ENCODE measurements at places on chromosomes 7 and 10.
A peak's percentile ranks its signal among the peaks of the same experiment; 100 is the strongest.

DNA sequence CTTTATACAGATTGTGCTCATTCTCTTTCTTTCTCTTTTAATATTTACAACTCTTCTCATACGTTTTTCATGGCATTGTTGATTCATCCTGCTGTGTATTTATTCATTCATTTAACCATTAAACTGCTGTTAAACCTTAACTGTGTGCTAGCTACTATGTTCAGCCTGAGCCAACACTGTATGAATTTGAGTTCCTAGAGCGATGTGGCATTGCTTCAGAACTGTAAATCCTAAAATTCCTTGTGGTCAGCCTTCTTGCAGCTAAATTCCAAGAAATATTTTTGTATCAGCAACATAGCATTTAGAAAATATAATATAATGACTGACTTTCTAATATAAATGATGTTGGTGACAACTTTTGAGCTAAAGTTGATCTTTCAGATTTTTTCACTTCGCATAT, 184.7 kb upstream of the FZD1 start:
- DNase-seq, result no peak

DNA sequence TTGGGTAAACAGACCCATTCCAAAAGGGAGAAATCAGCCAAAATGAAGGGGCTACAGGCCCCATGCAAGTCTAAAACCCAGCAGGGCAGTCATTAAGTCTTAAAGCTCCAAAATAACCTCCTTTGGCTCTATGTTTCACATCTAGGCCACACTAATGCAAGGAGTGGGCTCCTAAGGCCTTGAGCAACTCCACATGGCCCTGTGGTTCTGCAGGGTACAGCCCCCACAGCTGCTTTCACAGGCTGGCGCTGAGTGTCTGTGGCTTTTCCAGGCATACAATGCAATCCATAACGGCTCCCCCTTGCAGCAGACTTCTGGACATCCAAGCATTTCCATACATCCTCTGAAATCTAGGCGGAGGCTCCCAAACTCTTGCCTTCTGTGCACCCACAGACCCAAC, 9.0 kb downstream of the TMEM243 start:
- DNase-seq, result no peak

GRCh38 chr7:103387242-103387641, 39.8 kb downstream of the PSMC2 start:
- DNase-seq, result no peak

DNA sequence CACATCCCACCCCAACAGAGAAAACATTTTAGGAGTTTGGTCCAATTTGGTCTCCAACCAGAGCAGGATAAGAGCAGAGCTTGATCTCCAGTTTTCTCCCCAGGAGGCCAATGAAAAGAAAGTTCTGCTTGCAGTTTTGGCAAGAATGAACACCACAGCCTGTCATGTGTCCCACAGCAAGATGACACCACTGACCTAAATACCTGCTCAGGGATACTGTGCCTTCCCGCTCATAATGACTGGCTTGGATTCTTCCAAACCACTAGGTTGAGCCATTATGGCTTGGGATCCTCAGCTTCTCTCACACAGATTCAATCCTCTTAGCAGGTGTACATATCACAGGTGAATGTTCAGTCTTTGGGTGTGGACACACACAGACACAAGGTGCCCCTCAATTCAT, 53.3 kb downstream of the C10orf90 start:
- DNase-seq, result no peak

DNA sequence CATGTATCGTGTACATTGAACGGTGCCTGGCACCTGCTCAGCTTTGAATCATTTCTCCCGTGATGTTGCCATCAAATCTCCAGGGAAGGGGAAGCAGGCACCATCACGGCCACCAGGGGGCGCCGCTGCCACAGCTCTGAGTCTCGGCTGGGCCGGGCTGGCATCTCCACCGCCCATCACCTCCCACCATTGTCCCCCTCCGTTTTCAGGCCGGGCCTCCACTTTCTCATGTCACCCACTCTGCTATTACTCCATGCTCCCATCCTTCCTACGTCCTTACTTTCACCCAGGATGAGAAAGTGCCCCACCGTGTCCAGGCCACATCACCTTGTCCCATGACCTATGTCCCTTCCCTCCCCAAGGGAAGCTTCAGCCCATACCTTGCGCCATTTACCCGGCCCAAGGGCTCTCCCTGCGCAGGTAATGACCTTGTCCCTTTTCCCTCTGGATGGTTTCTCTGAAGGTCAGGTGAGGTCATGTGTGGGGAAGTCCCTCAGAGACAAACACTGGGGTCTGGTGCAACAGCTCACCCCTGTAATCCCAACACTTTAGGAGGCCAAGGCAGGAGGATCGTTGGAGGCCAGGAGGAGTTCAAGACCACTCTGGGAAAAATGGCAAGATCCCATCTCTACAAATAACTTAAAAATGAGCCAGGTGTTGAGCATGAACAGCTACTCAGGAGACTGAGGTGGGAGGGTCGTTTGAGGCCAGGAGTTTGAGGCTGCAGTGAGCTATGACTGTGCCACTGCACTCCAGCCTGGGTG, 31.8 kb upstream of the OCM2 start:
- DNase-seq, result peak; percentile 90

- DNase-seq, result no peak
Observed at GRCh38 chr7:14158111-14158510, 168.6 kb upstream of the ETV1 start.

DNA sequence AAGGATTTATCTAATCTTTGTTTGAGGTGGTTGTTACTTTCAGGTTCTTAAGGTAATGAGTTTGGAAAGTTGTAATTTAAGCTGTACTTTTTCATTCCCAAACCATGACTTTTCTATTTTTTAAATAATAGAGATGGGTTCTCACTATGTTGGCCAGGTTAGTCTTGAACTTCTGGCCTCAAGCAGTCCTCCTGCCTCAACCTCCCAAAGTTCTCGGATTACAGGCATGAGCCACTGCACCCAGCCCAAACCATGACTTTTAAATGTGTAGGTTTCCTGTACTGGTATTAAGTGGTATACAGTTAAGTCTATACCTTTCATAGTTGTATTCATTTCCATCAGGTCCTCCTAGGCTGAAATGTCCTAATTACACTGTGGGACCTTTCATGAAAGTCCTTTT, 10.4 kb downstream of the INPP5F start:
- no peak for DNase-seq

DNA sequence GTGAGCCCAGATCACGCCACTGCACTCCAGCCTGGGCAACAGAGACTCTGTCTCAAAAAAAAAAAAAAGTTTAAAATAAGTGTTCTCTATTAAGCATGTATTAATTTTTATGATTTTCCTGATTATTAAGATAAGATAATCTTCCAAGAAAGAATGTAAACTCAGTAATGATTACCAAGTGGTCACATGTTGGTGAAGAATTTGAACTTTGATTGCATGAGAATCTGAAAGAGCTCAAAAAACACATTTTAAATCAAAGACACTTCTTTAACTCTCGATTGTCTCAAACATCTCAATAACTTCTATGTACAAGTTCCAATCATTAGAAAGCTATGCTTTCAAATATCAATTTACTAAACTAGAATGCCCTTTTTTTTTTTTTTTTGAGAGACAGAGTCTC, 33.8 kb downstream of the SNX8 start:
- no peak for DNase-seq

GRCh38 chr10:60816628-60817397, 38.5 kb downstream of the CDK1 start:
- DNase-seq, result peak; percentile 31

DNA sequence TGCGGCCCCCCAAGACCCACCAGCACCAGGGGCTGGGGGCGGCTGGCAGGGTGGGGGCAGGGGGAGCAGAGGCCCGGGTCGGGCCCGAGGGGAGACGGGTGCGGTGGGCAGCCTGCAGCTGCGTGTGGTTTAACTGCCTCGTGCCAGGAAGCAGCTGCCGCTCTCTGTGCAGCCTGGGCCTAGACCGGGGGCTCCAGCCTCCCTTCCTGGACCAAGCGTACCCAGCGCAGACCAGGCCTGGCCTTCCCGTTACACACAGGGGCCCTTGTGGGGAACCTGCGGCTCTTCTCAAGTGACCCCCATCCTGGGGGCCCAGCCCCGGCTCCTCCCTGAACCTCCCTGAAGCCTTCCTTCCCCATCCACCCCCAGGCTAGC, 6.6 kb upstream of the INTS1 start:
- no peak for DNase-seq

DNA sequence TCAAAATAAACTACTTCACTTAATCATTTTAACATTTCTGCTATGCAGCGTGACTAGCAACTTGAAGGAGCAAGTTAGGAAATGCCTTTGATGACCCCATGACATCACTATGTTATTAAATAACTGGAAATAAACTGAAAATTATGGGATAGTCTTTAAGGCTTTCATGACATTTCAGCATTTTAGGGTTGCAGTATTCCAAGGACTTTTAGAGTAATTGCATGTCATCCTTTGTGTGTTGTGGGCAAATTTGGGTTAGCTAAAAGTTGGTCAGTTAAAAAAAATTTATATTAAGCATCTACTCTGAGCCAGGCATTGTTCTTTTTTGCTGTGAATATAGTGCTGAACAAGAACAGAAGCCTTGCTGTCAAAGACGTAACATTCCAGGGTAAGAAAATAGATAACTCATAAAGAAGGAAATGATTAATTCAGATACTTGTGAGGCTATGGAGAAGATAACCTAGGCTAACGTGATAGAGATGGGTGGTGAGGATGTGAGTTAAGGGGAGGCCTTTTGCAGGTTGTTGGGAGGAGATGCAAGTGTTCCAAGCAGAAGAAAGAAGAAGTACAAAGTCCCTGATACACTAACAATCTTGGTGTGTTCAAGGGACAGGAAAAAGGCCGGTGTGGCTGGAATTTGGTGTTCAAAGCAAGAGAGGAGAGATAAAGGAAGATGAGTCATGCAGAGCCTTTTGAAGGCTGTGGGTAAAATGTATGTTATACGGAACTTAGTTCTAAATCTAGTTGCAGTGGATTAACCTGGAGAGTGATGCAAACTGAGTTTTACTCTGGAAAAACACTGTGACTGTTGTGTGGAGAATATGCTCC, 610.2 kb downstream of the AUTS2 start:
- no peak for DNase-seq

DNA sequence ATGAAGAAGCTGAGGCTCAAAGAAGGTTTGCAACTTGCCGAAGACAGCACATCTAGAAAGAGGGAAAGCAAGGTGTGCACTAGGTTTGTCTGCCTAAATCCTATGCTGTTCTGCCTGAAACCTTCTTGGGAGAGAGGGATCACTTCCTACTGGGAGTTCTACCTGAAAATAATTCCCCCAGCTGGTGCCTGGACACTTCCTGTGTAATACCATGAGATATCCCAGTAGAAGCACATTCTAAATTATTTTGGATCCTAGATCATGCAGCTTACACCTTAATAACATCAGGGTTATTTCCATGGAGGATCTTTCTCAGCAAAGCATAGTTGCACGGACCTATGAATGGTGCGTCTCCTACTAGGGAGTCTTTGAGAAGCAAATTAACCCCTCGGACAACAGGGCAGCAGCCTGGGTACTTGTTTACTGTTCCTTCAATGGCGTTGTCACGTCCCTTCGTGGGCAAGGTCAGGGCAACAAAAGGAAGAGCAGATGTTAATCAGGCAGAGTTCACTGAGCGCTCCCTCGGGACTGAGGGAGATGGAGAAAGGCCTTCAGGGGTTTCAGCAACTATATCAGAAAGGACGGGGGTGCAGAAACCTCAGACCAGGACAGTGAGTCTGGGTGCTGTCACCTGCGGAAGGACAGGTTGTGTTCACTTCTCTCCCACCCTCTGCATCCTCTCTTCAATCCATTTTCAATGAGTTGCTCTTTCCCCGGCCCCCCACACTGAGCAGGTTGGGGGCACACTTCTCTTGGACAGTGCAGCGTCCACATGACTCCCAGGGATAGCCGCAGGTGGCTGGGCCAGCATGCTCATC, 44.0 kb downstream of the OAT start:
- DNase-seq, result no peak

DNA sequence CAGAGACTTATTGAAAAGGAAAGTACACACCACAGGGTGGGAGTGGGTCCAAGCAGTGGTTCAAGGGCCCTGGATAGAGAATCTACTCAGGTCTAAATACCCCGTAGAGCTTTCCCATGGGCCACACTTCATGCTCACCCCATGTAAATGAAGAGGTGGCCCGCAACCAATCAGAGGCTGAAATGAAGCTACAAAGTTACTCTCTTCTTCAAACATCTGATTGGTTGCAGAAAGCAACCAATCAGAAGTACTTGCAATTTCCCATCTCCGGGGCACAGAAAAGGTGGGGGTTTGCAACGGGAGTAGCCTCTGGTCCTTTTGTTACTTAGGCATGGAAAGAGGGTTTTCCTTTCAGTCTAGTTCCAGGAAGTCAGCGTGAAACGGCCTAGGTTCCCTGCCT, 15.2 kb upstream of the GALNTL5 start:
- DNase-seq, result no peak

All from activated CD4-positive, alpha-beta T cell treated with anti-CD3 and anti-CD28 coated beads for 48 hours (primary cell).